ENCODE measurements at places on chromosomes 4 and X.

GRCh38 chr4:174592985-174593335 lies 70.7 kb upstream of the HPGD start:
- no peaks in the 10 kb centered on the region for H3K36me3 ChIP-seq
- no peaks in the 10 kb centered on the region for H3K4me1 ChIP-seq
- DNase-seq = no peak

GRCh38 chr4:92528541-92528940 lies 224.8 kb downstream of the GRID2 start:
- no peak overlapping the region for H3K27ac ChIP-seq
- H3K27me3 ChIP-seq = no peaks in the 10 kb centered on the region

DNA sequence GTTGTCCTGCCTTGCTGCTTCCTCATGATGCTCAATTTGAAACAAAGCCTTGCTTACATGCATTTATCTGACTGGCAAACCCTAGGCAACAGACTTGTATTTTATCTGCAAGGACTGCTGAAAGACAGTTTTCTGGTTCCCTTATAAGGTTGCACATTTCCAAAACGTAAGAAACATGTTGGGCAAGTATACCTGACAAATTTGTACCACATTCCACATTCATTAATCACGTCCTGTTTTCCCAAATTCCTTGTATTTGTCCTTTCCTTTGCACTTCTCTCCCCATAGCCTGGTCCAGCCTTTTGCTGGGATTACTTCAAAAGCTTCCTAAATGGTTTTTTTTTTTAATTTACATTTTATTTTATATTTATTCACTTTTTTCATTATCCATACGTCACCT lies 310.1 kb downstream of the PPP3CA start:
- H3K4me1 ChIP-seq = no peaks in the 10 kb centered on the region
- no peak overlapping the region for H3K27ac ChIP-seq
- DNase-seq = no peak
- H3K36me3 ChIP-seq = no peaks in the 10 kb centered on the region
- no peak overlapping the region for H3K4me3 ChIP-seq

DNA sequence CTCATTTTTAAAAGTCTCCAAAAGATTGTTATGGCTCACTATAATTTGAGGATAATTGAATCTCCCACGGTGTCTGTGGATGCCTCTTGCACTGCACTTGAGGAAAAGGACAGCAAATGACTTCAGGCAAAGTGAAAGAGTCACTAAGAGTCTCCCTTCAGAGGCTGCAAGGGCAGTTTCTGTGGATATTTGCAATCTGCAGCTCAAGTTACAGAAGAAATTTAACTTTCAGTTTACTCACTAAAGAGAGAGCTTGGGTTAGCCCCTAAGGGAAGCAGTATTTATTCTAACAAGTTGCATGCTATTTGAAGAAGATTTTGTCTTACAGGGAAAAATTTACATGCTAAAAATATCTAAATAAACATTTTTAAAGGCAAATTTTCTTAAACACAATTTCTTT lies 912.0 kb upstream of the TENM3 start:
- no peak overlapping the region for H3K27ac ChIP-seq
- no peaks in the 10 kb centered on the region for H3K36me3 ChIP-seq
- H3K4me1 ChIP-seq = no peaks in the 10 kb centered on the region
- no peaks in the 10 kb centered on the region for H3K27me3 ChIP-seq

DNA sequence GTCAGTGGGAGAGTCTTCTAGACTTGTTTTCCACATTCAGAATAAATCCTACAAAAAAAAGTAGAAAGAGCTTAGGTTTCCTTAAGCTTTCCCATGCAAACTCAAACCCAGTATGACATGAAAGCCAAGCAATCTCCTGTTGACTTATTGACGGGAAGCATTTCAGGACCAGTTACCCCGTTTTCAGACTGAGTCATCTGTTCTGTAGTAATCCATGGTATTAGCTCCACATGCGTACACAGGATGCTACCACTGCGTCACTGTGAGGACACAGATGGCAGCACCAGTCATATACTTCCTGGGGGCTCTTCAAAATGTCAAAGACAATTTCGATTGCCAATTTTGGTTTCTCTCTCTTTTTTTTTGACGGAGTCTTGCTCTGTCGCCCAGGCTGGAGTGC lies 224.9 kb upstream of the MAD2L1 start:
- H3K36me3 ChIP-seq = no peaks in the 10 kb centered on the region
- no peak for DNase-seq
- H3K27me3 ChIP-seq = no peaks in the 10 kb centered on the region
- H3K4me3 ChIP-seq = no peak overlapping the region
- H3K4me1 ChIP-seq = no peaks in the 10 kb centered on the region

- no peaks in the 10 kb centered on the region for H3K36me3 ChIP-seq
- peak; percentile 17 for DNase-seq
- H3K4me1 ChIP-seq = peaks cover 34% of the 10 kb centered on the region
- no peaks in the 10 kb centered on the region for H3K27me3 ChIP-seq
- no peak overlapping the region for H3K4me3 ChIP-seq
- peak overlapping the region; percentile 74 for H3K27ac ChIP-seq
Observed at GRCh38 chrX:130174045-130174704, 2.4 kb downstream of the RAB33A start.

DNA sequence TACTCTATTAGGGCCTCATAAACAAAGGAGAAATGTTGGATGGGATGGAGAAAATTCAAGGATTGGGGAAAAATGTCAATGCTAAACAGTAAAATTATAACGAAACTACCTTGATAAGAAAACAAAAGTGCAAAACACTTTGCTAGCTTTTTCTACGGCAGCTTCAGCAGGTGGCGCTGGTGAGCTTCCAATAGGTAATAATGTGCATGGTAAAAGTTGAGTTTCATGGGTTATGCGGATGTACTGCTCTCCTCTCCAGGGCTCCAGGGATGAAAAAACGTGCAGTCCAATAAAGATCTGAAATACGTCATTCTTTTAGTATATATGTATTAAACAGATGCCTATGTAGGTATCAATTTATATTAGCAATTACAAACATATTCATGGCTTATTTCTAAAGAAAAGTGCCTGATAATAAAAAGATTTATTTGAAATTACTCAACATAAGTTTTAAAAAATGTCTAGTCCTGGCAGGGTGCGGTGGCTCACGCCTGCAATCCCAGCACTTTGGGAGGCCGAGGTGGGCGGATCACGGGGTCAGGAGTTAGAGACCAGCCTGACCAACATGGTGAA lies 239.6 kb downstream of the GRXCR1 start:
- no peaks in the 10 kb centered on the region for H3K4me1 ChIP-seq
- peak; percentile 16 for DNase-seq
- H3K27ac ChIP-seq = no peak overlapping the region
- H3K36me3 ChIP-seq = no peaks in the 10 kb centered on the region

GRCh38 chrX:7028246-7028645 lies 119.3 kb upstream of the STS start:
- no peak overlapping the region for H3K27ac ChIP-seq
- H3K4me3 ChIP-seq = no peak overlapping the region
- H3K36me3 ChIP-seq = no peaks in the 10 kb centered on the region
- DNase-seq = no peak
- H3K27me3 ChIP-seq = no peaks in the 10 kb centered on the region
- H3K4me1 ChIP-seq = no peaks in the 10 kb centered on the region

GRCh38 chr4:8395504-8396296 lies 44.8 kb downstream of the ACOX3 start:
- peak; percentile 16 for DNase-seq
- H3K36me3 ChIP-seq = no peaks in the 10 kb centered on the region
- H3K4me3 ChIP-seq = no peak overlapping the region
- H3K27ac ChIP-seq = no peak overlapping the region
- peaks cover 28% of the 10 kb centered on the region for H3K4me1 ChIP-seq

- no peaks in the 10 kb centered on the region for H3K4me1 ChIP-seq
- H3K36me3 ChIP-seq = no peaks in the 10 kb centered on the region
- no peak overlapping the region for H3K4me3 ChIP-seq
- H3K27ac ChIP-seq = no peak overlapping the region
- no peak for DNase-seq
Observed at GRCh38 chrX:46407753-46408130, 137.5 kb downstream of the ZNF674 start.

DNA sequence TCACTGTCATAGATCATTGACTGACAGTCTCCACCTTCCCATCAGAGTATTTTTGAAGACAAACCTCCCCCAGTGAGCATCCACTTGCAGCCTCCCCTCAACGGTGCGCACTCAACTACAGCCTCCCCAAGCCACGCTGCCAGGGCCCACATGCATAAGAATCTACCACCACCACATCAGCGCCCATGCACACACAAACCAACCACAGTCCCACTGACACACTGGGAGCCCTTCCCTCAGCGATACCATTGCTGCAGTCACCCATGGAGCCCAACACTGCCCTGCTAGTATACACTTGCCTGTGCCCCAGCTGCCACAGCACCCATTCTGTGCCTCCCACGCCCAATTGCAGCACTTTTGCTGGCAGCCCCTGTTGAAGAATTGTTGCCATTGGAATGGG lies 132.9 kb downstream of the CHM start:
- no peak overlapping the region for H3K4me3 ChIP-seq
- no peaks in the 10 kb centered on the region for H3K27me3 ChIP-seq
- no peaks in the 10 kb centered on the region for H3K36me3 ChIP-seq
- no peak for DNase-seq
- no peaks in the 10 kb centered on the region for H3K4me1 ChIP-seq

DNA sequence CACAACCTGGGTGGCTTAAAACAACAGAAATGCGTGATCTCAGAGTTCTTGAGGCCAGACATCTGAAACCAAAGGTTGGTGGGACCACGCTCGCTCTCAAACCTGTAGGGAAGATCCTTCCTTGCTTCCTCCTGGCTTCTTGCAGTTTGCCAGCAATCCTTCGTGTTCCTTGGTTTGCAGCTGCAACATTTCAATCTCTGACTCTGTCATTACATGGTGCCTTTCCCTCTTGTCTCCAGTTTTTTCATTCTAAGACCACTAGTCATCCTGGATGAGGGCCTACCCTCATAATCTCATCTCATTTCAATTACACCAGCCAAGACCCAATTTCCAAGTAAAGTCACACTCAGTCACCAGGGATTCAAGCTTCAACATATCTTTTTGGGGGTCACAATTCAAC lies 388.0 kb downstream of the GPM6A start:
- H3K4me1 ChIP-seq = no peaks in the 10 kb centered on the region
- no peak overlapping the region for H3K4me3 ChIP-seq
- no peaks in the 10 kb centered on the region for H3K27me3 ChIP-seq
- no peak for DNase-seq
- no peak overlapping the region for H3K27ac ChIP-seq
- no peaks in the 10 kb centered on the region for H3K36me3 ChIP-seq

Data from heart right ventricle (tissue), 16 donors.